ENCODE measurements at places on chromosomes 12 and 14.
A peak's percentile ranks its signal among the peaks of the same experiment; 100 is the strongest.

GRCh38 chr14:60575008-60575407, 66.1 kb downstream of the SIX6 start:
- DNase-seq, result no peak

GRCh38 chr12:121279071-121279375, 17.5 kb downstream of the CAMKK2 start:
- no peak for DNase-seq

GRCh38 chr12:17076028-17076744, 470.2 kb upstream of the LMO3 start:
- DNase-seq, result no peak

GRCh38 chr12:67759829-67760228, 111.3 kb downstream of the DYRK2 start:
- DNase-seq, result no peak

DNA sequence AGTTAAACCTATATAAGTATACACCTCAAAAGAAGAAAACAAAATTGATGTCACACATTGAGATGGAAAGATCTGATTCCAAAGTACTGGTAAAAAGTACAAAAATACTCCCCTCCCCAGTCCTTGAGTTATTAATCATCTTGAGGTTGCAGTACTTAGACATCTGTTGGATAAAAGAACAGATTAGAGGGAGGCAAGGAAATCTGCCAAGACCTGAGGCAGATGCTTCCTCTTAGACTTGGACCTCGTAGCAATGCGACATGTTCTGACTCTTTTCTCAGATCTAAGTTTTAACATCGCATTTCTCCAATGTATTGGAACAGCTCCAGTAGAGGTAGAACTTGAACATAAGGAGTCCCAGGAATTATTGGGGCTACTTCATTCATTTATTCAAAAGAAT, 187.9 kb upstream of the GRIN2B start:
- DNase-seq, result no peak

- no peak for DNase-seq
These were observed 621 bp upstream of the TMEM117 start for GRCh38 chr12:43835264-43835655.

DNA sequence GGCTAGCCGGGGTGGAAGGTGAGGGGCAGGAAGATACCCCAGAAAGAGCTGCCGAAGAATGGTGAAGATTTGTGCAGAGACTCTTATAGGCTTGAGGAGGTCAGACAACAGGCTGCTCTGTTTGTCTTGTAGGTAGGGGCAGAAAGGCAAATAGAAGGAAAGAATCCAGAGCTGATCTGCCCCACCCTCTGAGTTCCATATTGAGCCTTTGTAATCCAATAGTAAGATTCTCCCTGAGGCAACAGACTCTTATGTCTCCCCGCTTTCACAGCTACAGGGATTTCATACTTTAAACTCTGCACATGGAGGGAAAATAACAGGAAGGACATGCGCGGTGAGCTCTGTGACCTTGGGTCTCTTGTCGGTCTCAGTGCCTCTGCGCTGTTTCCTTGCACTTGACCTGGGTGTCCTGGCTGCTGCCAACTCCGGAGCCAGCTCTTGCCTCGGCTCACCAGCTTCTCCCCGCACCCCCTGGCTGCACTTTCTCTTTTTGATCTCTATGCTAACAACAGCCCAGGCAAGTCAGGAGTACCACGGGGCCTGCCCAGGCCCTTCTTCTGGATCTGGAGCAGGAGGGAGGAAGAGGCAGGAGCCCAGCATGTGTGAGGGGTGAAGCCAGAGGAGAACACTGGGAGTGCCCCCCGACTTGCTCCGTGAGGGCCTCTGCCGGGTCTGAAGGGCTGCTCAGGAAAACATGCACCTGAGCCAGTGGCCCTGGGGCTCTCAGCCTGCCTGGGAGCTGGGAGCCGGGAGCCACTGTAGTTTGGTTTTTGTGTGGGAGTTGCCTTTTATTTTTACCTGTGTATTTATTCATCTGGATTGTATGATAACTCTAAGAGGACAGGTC, 75.8 kb downstream of the PPP1R36 start:
- DNase-seq, result no peak

- DNase-seq, result no peak
These were observed 7.2 kb downstream of the NAV3 start for GRCh38 chr12:77837876-77838291.

- DNase-seq, result no peak
These were observed 70.5 kb downstream of the TMEM260 start for GRCh38 chr14:56650048-56650447.

- DNase-seq, result no peak
These were observed 100.2 kb downstream of the NELL2 start for GRCh38 chr12:44775901-44776300.

- no peak for DNase-seq
These were observed 56.6 kb upstream of the CRACR2A start for GRCh38 chr12:3809357-3810015.

DNA sequence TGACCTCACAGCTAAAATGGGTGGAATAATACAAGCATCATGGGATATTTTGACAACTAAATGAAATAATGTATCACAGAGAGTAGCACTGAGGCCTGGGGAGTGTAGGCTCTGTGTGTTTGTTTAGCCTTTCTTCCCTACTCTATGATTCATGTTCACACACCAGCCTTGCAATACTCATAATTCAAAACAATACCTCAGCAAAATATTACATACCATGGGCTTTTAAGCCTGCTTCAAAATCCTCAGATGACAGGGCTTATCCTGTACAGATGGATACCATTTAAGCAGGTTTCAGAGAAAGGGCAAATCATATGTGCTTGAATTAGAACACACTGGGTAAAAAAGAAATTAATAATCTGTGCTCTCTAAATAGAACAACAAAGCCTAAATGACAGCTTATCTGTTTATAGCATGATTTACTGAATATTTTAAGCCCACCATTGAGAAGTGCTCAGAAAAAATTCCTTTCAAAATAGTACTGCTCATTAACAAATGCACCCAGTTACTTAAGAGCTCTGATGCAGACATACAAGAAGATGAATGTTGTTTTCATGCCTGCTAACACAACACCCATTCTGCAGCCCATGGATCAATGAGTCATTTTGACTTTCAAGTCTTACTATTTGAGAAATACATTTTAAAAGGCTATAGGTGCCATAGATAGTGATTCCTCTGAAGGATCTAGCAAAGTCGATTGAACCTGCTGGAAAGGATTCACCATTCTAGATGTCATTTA, 84.9 kb upstream of the ADAMTS20 start:
- DNase-seq, result no peak

DNA sequence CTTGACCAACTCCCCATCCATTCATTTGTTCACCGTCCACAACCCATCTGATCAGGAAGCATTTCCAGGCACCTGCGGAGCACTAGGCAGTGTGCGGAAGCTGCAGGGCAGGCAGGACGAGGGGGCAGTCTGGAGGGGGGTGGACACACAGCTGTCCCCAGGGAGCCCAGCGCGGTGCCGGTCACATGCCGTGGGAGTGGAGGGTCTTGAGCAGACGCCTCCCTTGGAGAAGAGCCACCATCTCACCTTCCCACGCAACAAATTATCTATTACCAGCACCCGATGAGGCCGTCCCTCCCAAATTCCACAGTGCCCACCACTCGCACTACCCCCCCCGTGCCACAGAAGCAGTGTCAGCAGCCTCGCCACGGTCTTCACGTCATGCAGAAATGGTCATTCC, 10.8 kb downstream of the DLK1 start:
- DNase-seq, result no peak

- DNase-seq, result no peak
These were observed 3.3 kb upstream of the POP5 start for GRCh38 chr12:120584343-120585149.

- DNase-seq, result no peak
These were observed 29.8 kb downstream of the MED21 start for GRCh38 chr12:27052176-27052575.

- DNase-seq, result no peak
These were observed 41.0 kb downstream of the CMKLR1 start for GRCh38 chr12:108297895-108298760.

DNA sequence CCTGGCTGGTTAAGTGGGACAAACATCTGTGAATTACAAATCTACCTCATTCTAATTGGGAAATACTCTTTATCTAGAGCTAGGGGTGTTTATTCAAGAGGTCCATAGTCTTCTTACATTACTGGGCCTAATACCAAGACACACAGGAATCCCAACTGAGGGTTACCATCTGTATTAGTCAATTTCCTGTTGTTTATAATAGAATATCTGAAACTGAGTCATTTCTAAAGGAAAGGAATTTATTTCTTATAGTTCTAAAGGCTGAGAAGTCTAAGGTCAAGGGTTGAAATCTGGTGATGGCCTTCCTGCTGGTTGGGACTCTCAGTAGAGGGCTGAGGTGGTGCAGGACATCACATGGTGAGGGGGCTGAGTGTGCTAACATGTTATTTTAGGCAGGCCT, 36.0 kb downstream of the RTRAF start:
- DNase-seq, result no peak

GRCh38 chr14:53306267-53306721, 153.2 kb upstream of the DDHD1 start:
- peak; percentile 39 for DNase-seq

DNA sequence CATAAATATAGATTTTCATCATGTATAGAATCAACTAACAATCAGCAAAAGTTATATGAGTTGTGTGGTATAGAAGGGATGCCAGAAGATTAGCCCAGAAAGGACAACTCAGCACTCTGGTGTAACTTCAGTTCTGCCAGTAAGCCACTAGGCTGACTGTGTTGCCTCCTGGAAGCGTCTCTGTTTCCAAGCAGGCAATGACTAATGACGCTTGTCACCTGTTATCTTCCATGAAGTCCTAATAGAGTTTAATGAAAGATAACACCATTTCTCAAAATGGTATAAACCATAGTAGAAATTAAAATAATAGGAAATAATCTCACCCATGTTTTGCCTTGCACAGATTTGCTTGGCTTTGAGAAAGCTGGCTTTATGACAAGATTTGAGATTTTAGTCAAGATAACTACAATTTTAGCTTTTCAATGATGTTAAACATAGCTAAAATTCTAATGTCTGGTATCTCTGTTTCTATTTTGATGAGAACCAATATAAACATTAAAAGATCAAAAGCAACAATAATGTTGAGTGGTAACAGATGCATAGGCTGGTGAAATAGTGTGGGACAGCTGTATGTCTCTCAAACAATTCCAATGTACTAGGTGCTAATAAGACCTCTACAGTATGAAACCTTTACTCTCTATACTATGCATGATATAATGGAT, 9.0 kb upstream of the RNU6-7 start:
- no peak for DNase-seq

GRCh38 chr12:115261691-115262398, 577.9 kb upstream of the TBX3 start:
- DNase-seq, result no peak

DNA sequence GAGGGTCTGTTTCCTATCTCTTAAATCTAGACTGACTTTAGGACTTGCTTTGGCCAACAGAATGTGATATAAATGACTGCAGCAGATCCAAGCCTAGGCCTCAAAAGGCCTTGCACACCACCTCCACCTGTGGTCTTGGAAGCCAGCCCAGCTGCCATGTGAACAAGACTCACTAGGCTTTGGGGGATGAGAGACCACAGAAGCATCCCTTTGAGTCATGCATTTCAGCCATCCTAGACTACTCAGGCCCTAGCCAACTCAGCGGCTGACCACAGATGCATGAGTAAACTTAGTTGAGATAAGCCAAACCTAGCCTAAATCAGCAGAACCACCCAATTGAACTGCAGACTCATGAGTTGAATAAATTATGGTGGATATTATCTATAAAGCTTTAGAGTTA, 87.7 kb downstream of the KCNH5 start:
- DNase-seq, result no peak

- DNase-seq, result no peak
These were observed 55.8 kb downstream of the MAP3K9 start for GRCh38 chr14:70753518-70753953.

DNA sequence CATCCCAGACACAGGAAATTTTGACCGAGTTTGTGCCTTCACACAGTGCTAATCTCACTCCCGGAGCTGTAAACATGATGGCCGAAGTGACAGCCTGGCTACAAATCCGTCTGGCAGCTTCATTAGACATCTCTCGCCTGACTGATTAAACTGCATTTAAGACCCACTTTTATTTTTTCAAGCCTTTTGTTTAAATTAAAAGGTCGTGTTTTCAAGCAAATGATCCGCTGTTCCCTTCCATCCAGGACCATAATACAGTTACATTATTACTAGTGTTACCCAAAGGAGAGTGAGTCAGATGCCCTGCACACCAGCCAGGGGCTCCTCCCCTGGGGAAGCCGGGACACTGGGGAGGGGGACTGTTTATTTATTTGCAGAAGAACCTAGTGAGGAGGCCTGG, 200.2 kb downstream of the EXOC5 start:
- DNase-seq, result no peak

DNA sequence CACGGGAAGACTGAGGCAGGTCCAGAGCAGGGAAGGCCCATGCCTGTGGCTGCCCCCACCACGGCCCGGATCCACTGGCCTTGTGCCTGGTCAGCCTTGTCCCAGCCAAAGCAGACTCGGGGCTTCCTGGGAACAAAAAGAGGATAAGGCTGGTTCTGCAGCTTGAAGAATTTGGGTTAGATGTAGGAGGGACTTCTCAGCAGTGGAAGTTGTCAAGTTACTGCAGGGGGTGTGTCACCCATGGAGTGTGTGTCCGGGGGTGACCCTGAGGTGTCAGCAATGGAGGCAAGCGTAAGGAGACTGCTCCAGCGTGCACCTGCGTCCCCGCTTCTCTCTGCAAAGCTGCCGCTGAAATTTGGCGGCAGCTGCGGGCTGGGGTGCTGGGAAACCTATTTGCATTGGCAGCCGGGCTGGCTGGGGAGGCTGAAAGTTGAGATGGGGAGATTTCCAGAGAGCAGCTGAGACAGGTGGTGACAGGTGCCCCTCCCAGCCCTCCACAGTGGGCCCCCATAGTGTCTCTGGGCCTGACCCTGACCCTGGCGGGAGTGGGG, 12.5 kb upstream of the TNFAIP2 start:
- no peak for DNase-seq

DNA sequence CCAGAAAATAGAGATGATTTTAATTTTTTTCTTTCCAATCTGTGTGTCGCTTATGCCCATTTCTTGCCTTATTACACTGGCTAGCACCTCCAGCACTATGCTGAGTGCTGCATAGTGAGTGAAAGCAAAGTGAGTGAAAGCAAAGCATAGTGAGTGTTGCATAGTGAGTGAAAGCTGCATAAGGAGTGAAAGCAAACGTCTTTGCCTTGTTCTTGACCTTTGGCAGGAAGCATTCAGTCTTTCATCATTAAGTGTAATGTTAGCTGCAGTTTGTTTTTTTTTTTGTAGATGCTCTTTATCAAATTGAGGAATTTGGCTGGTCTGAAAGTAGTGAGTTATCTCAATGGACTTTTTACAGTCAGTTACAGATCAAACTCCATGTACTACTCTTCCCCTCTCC, 6.9 kb upstream of the CORO1C start:
- no peak for DNase-seq

- DNase-seq, result no peak
These were observed 17.8 kb upstream of the OXA1L start for GRCh38 chr14:22748631-22749068.

DNA sequence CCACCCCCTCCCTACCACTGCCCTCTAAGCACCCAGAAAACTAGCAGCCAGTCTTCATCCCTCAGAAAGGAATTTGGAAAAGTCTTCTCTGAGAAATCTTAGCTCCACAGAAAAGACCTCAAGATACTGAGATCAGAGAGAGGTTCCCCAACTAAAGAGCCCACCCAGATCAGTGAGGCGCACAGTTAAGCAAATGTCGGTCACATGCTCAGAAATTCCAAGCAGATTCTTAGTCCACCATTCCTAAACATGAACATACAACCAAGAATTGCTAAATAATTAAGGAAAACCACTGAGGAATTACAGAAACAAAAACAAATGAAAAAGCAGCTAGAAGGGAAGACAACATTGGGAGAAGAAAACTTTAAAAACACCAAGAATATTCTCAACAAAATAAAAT, 32.3 kb downstream of the MED13L start:
- DNase-seq, result no peak

- no peak for DNase-seq
These were observed 29.4 kb upstream of the DENND5B start for GRCh38 chr12:31620311-31620710.

All from KG1 (cell line).